NCI-H774 (cell line): ENCODE measurements at places on chromosomes 2 and 18.

DNA sequence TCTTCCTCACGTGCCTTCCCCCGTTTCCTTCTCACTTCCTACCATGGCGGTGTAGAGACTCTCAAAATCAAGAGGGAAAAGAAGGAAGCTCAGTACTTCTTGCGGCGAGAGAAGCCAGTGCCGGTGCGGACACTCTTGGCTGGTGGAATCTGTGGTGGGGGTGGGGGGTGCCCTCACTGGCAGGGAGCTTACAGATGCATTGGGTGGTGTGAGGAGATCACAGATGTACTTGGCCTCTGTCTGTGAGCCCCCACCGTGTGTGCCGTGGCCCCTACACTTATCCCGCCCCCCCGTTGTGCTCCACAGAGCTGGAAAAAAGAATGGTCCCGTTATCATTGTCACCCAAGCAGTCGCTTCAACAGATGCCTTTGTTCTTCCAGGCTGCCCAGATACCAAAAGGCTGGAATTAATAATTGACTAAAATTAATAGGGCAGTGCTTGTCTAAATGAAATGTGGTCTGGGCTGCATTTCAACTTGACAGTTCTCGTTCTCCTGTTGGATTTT lies 79.8 kb downstream of the VAPA start:
- DNase-seq, result no peak

DNA sequence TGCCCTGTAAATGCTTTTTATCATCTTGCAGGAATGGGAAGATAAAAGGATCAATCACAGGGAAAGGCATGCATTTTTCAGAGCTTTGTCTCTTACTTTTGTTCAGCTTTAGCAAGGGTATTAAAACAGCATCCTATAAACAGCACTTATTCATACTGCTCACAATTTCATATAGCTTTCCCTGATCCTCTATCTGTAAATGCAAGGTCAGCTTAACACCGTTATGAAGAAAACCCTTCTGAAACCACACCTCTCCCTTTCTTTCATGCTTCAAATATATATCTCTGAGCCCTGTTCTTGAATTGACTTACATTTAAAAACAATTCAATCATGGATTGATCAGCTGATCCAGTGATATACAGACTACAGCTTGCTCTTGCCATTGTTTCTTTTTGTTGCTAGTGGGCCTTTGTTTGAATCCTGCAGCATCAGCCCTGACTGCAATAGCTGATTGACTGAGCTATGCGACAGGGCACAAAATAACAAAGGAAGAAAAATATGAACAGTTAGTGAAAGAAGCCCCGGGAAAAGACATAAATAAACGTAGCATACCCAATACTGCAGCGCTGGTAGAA lies 795.5 kb upstream of the CDH2 start:
- no peak for DNase-seq

DNA sequence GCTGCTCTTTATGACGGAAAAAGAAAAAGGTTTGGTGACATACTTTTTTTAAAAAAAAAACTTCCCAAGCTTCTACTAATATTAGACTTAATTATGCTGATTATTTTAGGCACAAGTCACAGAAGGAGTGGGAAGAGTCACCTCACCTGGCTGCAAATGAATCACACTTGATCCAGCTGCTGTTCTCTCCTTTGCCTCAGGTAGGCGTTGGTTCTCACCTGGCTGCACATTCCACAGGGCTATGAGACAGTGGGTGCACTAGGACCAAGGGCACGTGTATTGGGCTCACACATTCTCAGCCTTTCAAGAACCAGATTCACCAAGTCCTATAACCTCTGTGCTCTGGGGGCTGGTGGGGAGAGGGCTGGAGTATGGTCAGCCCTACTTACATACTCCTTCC lies 93.3 kb downstream of the TGFA start:
- no peak for DNase-seq

DNA sequence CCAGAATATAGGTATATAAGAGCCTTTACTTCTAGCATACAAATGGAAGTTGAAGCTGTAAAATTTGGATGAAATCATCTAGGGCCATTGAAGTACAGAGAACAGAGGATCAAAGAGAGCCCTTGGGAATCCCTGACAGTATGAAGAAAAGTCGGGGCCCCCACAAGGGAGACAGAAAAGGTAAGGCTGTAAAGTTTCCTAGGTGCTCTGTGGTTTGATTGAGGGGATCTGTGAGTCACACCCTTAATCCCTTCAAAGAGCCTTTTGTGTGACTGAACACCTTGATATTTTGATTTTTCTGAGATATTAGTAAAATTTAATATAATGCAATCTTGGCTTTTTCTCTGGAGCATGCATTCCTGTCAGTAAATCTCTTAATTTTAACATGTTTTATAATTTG lies 961.7 kb upstream of the TMEFF2 start:
- DNase-seq, result no peak

GRCh38 chr2:24740142-24740541 lies 53.0 kb downstream of the PTRHD1 start:
- DNase-seq, result no peak

- no peak for DNase-seq
Observed at GRCh38 chr2:126858991-126859390, 39.7 kb upstream of the TEX51 start.

DNA sequence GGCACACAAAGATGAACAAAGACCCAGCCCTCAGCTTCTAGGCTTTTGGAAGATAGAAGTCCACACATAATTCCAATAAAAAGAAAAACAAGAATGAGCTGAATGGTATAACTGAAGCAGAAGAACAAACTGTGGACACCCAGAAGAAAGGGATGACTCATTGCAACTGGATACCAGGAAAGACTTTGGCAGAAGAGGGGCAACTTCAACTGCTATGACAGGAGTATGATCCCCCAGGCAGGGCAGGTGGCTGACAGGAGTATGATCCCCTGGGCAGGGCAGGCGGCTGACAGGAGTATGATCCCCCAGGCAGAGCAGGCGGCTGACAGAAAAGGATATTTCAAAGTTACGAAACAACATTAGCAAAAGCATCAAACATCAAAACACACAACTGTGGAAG lies 21.6 kb downstream of the PID1 start:
- no peak for DNase-seq

DNA sequence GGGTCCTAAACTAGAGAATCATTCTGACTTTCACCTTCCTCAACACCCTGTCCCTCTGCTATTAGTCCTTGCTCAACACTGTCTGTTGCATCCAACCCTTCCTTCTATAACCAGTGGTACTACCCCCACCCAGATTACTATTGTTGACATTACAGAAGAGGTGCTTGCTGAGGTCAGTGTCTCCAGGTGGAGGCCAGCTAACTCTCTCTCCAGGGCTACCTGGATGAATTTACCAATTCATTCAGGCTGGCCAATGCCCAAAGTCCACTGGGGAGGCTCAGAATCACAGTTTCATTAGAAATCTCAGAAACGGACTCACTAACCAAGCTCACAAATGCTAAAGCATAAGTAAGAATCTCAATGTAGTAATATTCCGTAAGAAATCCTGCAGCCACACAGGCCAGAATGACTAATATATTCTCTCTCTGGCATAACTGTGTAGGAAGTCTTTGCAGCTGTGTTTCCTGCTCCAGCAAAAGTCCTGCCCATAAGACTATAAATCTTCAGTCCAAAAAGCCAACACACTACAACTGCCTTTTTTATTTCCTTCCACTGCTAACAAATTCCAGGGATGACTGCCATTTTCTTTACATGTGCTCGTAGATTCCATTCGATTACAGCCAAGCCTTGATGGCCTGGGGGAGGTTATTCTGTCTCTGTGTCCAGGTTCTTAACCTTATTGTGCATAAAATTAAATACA lies 10.0 kb upstream of the TTR start:
- no peak for DNase-seq

DNA sequence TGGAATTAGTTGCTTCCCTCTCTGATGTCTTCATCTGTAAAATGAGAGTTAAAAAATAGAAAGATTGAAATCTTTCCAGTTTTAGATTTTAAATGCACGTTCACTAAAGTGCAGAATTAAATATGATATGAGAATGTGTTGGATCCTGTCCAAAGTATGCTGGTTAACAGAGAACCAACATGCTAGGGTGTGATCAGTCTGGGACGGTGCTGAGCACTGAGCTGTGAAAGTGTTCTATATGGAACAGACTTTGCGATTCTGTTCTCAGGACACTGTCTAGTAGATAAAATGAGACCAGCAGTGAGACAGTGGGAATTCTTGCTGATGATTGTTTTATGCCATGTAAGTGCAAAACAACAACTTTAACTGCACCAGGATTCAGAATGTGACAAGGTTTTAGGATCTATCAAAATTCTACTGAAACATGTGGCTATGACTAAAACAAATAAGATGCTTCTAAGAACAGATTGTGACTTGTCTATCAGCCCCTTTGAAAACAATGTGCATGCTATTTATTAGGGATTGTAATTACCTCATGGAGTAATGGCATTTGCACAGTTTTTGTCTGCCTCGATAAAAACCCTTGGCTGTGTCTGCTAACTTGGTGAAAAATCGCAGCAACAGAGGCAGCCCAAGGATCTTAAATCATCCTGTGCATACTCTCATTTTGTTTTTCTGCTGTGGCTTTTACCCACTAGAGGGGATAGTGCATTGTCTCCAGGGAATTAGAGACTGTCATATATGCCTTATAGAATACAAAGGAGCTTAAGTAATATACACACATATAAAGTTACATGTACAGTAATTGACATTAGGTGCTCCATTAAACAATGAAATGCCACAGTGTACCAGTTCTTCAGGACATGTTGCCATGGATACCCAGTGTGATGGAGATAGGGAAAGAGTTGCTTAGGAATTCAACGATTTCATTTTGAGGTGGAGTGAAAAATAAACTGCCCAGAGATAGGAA lies 55.1 kb downstream of the MAP3K20 start:
- no peak for DNase-seq

- DNase-seq, result no peak
Observed at GRCh38 chr2:23312996-23313606, 71.9 kb upstream of the KLHL29 start.

GRCh38 chr2:44522846-44523245 lies 161.1 kb downstream of the CAMKMT start:
- DNase-seq, result no peak

DNA sequence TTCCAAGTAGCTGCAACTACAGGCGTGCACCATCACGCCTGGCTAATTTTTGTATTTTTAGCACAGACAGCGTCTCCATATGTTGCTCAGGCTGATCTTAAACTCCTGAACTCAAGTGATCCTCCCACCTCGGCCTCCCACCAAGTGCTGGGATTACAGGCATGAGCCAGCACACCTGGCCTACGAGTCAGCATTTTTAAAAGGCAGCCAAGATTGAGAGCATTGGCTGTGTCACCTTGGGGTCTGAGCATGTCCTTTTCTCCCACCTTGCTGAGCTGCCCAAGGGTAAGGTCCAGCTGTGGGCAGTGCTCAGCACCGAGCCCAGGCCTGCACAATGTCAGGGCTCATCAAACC lies 142.8 kb upstream of the LMAN1 start:
- no peak for DNase-seq

DNA sequence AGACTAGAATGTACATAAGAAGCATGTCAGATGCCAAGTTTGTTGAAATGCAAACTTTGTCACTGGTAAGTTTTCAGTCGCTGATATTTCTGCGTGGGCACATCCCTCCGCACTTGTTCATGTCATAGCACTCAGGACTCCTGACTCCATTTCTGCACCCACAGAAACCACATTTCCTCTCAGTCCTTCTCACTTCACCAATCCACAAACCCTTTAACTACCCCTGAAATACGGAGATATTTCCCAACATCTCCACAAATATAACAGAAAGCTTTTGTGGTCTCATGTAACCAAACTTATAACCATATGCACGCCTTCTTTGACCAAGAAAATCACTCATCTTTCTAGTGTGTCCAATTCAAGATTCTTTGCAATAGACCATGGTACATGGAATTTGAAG lies 276.9 kb upstream of the ERBB4 start:
- no peak for DNase-seq

- no peak for DNase-seq
Observed at GRCh38 chr2:154455866-154456265, 242.6 kb upstream of the KCNJ3 start.

GRCh38 chr2:138474100-138474825 lies 27.3 kb upstream of the SPOPL start:
- DNase-seq, result no peak

GRCh38 chr2:239917125-239917956 lies 107.8 kb downstream of the NDUFA10 start:
- DNase-seq, result no peak

DNA sequence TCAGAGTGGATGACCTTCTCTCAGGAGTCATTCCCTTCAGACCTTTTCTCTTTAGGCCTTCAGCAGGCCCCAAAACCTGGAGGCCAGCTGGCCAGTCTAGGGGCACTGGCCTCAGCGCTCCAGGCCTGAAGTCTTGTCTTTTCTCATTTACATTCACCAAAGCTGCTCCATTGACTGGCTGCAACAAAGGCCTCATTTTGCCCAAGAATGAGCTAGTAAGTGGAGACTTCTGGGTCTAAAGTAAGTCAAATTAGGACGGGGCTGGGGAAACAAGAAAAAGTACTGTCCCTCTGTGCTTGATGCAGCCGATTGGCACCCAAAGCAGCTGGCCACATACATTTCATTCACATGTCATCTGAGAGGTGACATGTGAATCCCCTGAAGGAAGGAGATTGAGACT lies 83.8 kb upstream of the RIOK3 start:
- no peak for DNase-seq

- DNase-seq, result no peak
Observed at GRCh38 chr18:6150430-6150829, 255.1 kb upstream of the TMEM200C start.

DNA sequence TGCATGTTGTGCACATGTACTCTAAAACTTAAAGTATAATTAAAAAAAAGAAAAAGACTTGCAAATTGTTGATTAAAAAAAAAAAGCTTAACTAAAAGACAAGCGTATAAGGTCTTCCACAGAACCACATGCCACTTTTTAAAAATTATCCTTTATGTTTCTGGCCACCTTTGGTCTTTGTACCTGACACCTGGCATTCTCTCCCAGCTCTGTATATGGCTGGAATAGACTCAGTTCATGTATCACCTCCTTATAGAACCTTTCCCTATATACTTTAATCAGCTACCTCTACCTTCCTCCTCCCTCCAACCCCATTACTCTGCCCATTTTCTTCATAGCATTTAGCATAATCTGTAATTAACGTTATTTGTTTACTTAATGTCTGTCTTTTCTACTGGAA lies 32.6 kb downstream of the HYCC2 start:
- no peak for DNase-seq

DNA sequence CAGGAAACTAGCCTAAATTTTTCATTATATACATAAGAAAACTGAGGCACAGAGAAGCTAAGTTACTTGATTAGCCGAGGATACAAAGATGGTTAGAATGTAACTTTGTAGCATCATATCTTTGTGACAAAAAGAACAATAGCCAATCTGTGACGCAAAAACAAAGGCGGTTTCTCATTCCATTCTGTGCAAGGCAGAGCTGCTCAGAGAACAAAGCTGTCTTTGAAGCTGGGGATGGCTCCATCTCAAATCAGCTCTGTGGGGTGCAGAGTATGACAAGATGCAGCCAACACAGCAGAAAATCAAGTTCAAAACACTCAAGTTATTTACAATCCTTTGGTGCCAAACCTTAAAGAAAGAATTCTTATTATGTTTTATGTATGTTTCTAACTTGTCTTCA lies 81.9 kb upstream of the VWC2L start:
- no peak for DNase-seq

GRCh38 chr2:236169741-236170589 lies 1.8 kb upstream of the GBX2 start:
- DNase-seq, result no peak
